ENCODE measurements at places on chromosomes 7 and 10. TPM values are rescaled to one million over a fixed set of nuclear protein-coding genes. Genes with fewer than 3 reads are reported as not detected.

Gene ADRA2A
- not detected for total RNA-seq

Gene MOGAT3
- not detected for total RNA-seq

Gene MYPN
- not detected for total RNA-seq

Gene MMD2
- total RNA-seq, result not detected

Gene PNLIP
- total RNA-seq, result not detected

DNA sequence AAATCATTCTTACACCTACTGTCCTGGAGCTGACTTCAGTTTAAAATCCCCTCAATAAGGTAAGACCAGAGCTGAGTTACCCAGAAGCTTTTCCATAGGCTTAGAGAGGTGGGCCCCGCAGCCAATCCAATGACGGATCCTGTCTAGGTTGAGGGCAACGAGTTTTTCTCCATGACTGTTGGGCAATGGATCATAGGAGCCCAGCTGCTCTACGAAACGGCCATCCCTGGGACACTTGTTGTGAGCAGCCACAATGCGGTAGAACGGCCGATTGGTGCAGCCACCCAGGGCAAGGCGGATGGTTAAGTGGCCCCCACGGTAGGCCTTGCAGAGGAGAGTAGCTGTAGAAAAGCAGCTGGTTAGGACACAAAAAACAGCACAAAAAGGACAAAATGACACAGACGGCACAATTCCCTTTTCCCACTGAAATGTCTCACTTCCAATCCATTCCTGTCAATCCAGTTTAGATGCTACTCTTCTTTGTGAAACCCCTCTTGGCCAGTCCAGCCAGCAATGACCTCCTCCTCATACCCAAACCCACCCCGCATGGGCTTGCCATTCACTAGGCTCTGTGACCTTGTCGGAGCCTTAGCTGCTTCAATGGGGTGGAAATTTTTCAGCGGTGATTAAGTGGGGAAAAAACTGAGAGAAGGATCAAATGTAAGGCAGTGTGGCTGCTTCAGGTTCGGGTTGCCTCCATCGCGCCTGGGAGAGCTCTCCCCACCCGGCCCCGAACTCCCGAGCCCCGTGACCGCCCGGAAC, 580 bp downstream of the MRPS16 start:
- H3K36me3 ChIP-seq, result peaks cover 10% of the 10 kb centered on the region
- peaks cover 26% of the 10 kb centered on the region for H3K4me1 ChIP-seq
- no peak for DNase-seq
- H3K27ac ChIP-seq, result peak overlapping the region; percentile 94

DNA sequence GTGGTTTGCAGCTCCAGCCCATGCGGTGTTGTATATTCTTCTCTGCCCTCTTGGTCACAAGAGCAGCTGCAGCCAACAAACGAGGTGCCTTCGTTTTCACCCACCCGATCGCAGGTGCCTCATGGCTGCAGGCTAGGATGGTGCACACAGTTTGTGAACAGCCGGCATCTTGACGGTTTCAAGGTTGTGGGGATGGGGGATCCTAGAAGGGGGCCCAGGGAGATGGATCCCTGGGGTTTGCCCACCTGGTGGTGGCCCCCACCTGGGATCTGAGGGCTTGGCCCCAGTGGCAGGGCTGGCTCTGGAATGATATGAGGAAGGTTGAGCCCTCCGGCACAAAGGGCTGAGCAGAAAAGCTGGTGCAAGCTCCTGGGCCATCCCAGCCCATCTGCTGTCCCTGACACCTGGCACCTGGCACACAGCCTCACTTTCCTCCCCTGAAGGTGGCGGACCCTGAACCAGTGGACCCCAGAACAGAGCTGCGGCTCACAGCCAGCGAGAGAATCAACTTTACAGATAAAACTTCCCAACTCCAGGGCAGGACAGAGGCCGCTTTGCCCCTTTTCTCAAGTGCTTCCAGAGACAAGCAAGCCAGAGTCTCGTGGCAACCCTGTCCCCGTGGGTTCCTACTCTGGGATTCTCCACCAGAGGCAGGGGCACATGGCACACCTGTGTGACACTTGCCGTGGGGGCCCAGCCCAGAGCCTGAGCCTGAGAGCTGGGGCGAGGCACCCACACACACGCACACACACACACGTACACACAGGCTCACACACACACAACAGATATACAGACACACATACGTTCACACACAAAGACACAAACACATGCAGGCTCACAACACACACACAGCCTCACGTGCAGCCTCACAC, 177.3 kb upstream of the PPP2R2D start:
- DNase-seq, result peak; percentile 22
- H3K4me3 ChIP-seq, result no peak overlapping the region
- no peaks in the 10 kb centered on the region for H3K4me1 ChIP-seq
- no peaks in the 10 kb centered on the region for H3K36me3 ChIP-seq
- H3K27me3 ChIP-seq, result peaks cover 9% of the 10 kb centered on the region

GRCh38 chr7:128221929-128222403, 19.1 kb upstream of the LEP start:
- DNase-seq, result no peak
- peaks cover 31% of the 10 kb centered on the region for H3K27me3 ChIP-seq
- H3K27ac ChIP-seq, result no peak overlapping the region
- H3K36me3 ChIP-seq, result no peaks in the 10 kb centered on the region
- peaks cover 11% of the 10 kb centered on the region for H3K4me1 ChIP-seq
- no peak overlapping the region for H3K4me3 ChIP-seq

DNA sequence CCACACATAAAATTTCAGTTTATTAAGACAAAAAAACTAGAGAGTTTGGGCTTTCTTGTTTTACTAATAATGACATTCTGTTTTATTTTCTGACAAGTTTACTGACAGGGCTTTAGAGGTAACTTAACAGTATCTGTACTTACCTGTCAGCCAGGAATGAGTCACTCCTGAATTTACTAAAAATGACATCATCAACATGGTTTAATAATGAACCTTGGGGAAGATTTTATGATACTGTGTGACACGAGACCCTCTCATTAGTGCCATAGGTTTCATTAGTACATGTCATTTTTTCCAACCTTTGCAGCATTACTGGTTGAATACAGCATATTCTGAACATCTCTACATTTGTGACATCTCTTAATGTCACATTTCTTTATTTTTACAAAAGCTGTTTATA, 131.1 kb downstream of the KCND2 start:
- H3K27ac ChIP-seq, result no peak overlapping the region
- DNase-seq, result no peak
- no peaks in the 10 kb centered on the region for H3K27me3 ChIP-seq
- no peaks in the 10 kb centered on the region for H3K36me3 ChIP-seq
- no peak overlapping the region for H3K4me3 ChIP-seq
- H3K4me1 ChIP-seq, result no peaks in the 10 kb centered on the region

- H3K36me3 ChIP-seq, result peaks cover 56% of the 10 kb centered on the region
- peak overlapping the region; percentile 88 for H3K4me3 ChIP-seq
- no peak overlapping the region for H3K27ac ChIP-seq
- peak; percentile 72 for DNase-seq
Observed at GRCh38 chr7:50359995-50360925, 55.7 kb downstream of the IKZF1 start.

DNA sequence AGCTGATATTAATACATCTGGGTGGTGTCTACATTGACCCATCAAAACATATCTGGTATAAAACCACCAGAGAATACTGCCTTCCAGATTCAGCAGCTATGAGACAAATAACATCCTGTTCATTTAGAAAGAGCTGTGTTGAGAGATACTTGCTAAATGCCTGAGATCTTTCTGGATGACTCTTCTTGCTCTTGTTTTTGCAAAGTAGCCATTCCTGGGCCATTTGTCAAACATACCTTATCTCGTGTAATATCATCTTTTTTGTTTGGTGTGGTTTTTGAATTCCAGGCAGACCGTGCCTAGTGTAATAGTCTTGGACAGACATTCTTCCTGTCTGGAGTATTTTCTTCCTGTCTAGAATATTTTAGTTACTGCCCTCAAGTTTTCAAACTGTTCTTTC, 74.7 kb upstream of the PRR15 start:
- H3K27ac ChIP-seq, result no peak overlapping the region
- no peak overlapping the region for H3K4me3 ChIP-seq
- H3K36me3 ChIP-seq, result no peaks in the 10 kb centered on the region
- DNase-seq, result no peak
- H3K4me1 ChIP-seq, result no peaks in the 10 kb centered on the region
- H3K27me3 ChIP-seq, result no peaks in the 10 kb centered on the region

- peaks cover 35% of the 10 kb centered on the region for H3K4me1 ChIP-seq
- H3K27ac ChIP-seq, result no peak overlapping the region
- no peaks in the 10 kb centered on the region for H3K27me3 ChIP-seq
- H3K4me3 ChIP-seq, result no peak overlapping the region
- DNase-seq, result no peak
- H3K36me3 ChIP-seq, result no peaks in the 10 kb centered on the region
Observed at GRCh38 chr7:105199386-105199785, 185.4 kb downstream of the KMT2E start.
